ENCODE measurements at places on chromosomes 2 and 18.

DNA sequence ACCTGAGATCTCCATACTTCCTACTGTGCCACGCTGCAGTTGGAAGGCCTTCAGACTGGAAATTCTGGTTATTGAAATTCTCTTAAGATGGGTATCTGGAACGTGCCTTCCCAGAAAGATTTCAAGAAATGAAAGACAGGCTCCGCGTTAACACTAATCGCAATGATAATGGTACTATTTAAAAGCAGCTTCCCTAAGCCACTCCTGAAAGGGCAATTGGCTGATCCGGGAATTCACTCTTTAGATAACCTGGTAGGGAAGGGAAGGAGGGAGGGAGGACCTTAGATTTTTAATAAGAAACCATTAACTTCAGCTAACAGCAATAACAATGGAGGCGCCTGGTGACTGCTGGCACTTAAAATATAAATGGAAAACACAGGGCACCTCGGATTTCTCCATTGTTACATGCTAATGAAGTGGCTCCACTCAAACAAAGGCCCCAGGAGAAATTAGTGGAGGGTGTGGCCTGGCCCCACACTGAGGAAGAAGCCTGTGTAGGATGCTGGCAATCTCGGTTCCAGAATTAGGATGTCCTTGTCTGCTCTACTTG lies 22.5 kb upstream of the MTA3 start:
- no peak for DNase-seq

GRCh38 chr2:230958820-230959756 lies 34.0 kb upstream of the GPR55 start:
- DNase-seq, result no peak

- no peak for DNase-seq
Measured at GRCh38 chr2:228509021-228509420, 327.5 kb upstream of the SPHKAP start.

DNA sequence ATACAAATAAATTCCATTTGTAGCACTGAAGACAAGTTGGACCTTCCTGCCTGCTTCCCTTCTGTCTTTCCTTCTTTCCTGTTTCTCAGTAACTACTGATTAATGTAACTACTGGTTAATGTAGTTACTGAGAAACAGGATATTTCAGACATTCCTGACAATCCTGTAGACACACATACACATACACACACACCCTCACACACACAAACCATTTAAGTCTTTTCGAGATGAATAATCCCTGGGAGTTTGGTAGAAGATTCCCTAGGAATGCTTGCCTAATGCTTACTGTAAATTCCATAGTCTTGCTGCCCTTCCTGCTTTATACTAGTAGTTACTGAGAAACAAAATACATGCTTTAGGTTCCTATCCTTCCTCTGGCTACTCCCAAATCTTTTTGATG lies 83.9 kb downstream of the PIK3C3 start:
- no peak for DNase-seq

- no peak for DNase-seq
Measured at GRCh38 chr2:69065735-69066336, 52.9 kb downstream of the ANTXR1 start.

DNA sequence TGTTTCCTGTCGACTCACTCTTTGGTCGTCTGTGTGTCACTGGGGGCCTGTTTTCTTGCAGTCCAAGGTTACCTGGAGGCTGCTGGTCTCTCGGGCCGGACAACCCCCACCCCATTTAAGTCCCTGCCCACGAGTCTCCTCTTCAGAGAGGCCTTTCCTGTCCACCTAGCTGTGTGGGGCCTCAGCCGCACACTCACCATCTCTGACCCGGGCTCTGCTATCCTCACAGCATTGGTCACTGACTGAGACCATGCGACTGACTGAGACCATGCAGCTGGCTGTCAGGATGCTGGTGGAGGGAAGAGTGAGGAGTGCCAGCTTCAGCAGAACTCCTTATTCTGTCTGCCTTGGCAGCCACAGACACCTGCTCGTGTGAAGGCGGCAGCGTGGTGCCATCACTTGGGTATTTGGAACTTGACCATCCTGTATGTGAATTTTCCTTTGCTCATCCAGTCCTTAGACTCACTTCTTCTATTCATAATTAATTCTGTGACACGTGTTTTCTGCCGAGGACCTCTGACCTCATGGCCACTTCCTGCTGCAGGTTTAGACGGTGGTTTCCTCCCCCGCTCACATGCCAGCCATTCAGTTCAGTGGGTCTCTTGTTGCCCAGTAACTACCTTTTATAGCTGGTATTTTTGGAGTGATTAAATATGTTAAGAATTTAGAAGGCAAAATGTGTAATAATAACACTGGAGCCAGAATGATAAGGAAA lies 47.5 kb upstream of the ASB1 start:
- peak; percentile 78 for DNase-seq
